NCI-H2107 (cell line): ENCODE measurements at places on chromosomes 1 and 21.

DNA sequence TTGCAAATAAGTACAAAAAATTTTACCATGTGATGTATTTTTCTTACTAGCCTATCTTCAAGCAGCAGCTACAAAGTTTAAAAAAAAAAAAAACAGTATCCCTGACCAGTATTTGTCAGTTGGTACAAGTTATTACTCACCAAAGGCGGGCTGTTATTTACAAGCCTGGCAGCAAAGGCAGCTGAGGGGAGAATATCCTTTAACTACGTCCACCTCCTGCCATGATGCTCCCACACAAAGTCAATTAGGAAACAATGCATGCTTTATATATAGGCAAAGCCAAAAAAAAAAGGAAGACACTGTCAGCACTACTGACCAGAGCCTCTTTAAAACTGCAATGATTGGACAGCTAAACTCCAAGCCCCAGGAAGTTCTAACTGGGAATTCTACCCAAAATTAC is 13.7 kb downstream of the PSMA5 start:
- no peak for DNase-seq

DNA sequence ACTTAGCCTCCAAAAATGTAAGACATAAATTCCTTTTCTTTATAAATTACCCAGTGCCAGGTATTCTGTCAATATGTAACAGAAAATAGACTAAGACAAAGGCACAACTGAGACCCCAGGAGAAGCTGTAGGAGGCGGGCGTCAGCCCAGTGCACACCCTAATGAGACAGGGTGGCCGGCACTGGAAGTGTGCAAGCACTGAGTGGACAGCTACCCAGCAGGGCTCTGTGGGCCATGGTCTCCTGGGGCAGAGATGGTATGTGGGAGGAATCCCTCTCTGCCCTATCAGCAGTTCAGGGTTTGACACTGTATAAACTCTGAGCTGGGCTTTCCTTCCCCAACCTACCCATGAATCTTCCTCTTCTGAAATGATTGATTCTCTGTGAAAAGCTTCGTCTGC is 139.5 kb downstream of the GLIS1 start:
- DNase-seq, result no peak

DNA sequence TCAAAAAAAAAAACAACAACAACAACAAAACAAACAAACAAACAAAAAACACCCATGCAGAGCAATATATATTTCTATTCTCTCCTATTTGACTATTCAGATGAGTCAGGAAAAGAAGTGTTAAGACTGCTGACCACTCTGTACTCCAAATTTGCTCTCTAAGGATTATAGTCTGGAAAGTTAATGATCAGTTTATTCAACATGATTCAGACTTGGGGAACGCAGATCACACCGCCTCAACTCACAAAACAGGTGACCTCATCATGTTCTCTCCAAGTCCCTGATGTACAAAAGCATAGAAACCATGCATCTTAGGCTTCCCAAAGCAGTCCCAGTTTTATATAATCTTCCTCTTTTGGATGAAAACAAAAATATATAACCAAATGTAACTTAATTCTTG is 51.9 kb upstream of the PRRC2C start:
- DNase-seq, result no peak

DNA sequence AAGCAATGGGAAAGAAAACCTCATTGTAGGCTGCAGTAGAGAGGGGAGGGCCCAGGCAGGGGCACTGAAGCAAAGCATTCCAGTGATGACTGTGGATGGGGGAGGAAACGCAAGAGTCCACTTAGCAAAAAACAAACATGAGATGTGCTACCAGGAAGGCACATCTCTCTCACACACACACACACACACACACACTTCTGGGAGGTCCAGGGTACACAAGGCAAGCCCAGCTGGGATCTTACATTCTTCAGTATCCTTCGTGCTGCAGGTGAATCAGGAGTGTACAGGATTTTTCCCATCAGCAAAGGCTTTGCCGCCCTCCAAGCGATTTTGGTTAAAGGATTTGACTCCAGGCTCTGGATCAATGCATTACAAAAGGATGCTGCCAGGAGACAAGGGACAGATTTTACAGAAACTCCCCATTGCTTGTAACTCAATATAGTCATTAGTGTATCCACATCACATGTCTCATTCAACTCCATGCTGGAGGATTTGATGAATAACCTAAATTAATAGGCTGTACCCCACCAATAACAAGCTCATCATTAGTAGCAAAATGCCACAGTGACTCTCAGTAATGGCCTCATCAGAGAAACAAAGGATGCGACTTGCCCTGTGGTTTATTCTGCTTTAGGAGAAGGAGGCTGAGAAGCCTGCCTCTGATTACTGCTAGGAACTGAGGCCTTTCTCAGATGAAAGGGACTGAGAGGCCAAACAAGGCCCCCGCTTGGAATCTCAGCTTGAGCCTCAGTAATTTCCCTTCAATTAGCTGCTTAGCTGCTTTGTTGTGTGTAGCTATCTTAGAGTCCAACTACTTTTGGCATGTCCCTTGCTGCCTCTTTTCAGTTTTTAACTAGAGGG is 41.6 kb downstream of the ABCA4 start:
- DNase-seq, result no peak

DNA sequence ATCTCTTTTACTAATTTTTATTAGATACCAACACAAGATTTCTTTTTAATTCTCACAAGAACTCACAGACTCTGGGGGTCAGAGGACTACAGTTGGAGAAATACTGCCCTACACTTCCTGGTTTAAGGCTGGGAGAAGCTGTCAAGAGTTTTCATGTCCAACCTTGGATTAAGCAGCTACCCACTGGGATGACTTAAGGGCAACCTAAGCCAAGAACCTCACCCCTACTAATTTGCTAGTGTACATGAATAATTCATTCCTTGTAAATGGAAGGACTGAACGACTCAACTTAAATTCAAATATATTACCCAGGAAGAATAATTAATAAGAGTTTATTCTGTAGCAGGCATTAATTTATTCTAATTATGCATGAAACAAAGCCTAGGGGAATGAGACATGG is 182.3 kb upstream of the C1orf105 start:
- no peak for DNase-seq

DNA sequence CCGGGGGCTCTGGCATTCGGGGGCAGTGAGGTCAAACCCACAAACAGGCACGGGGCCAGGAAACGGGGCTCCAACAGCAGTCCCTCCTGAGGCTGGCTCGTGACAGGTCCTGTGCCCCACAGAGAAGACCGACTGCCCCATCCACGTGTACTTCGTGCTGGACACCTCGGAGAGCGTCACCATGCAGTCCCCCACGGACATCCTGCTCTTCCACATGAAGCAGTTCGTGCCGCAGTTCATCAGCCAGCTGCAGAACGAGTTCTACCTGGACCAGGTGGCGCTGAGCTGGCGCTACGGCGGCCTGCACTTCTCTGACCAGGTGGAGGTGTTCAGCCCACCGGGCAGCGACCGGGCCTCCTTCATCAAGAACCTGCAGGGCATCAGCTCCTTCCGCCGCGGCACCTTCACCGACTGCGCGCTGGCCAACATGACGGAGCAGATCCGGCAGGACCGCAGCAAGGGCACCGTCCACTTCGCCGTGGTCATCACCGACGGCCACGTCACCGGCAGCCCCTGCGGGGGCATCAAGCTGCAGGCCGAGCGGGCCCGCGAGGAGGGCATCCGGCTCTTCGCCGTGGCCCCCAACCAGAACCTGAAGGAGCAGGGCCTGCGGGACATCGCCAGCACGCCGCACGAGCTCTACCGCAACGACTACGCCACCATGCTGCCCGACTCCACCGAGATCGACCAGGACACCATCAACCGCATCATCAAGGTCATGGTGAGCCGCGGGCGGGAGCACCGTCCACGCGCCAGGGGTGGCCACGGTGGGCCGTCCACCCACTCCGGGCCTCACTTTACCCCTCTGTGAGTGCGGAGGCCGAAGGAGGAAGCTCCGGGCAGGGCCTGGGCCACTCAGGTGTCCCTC is 14.2 kb downstream of the COL6A2 start:
- no peak for DNase-seq

- no peak for DNase-seq
Measured at GRCh38 chr1:55801481-55801880, 586.3 kb upstream of the USP24 start.

DNA sequence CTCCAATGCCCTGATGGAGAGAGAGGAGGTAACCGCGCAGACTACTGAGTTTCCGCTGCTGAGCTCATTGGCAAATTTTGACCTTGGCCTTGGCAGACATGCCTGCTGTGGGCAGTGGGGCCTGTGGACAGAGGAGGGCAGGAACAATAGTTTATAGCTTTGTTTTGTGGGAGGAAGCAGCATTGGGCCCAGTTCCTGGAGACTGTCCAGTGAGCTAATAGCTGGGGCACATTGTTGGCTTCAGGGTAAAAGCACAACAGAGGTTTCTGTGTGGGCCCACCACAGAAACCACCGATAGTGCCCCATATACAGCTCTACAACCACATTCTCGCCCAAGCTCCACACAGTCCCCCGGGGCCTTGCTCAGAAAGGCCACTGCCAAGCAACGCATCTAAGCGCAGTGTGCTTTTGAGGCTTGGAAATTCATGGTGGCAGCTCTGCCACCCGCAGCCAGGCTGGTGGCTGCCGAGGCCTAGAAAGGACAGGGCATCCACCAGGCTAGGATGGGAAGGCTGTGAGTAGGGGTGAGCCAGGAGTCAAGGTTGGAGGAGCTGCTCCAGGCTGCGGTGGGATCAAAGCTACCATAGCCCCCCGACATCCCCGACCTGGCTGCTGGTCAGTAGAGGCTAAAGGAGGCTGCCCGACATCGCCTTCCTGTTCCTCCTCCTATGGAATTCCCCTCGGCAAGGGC is 43.2 kb downstream of the NEK2 start:
- DNase-seq, result no peak

DNA sequence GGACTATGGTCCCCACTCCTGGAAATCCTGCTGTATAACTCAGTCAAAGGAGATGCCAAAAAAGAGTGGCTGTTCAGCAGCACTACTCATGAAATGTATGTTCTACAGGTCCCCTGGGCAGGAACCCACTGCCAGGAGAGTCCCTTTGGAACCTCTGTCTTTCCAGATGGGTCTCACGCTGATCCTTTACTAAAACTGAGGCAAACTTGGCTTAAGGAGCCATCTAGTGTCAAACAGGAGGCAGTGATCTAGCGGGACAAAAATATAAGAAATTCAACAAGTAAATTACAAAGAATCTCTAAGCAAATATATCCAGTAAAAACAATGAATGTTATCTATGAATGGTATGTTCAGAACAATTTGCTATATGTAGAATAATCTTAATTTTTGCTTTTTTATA is 80.5 kb upstream of the PRMT6 start:
- DNase-seq, result no peak

GRCh38 chr1:217253985-217254384 is 376.9 kb downstream of the GPATCH2 start:
- DNase-seq, result no peak

DNA sequence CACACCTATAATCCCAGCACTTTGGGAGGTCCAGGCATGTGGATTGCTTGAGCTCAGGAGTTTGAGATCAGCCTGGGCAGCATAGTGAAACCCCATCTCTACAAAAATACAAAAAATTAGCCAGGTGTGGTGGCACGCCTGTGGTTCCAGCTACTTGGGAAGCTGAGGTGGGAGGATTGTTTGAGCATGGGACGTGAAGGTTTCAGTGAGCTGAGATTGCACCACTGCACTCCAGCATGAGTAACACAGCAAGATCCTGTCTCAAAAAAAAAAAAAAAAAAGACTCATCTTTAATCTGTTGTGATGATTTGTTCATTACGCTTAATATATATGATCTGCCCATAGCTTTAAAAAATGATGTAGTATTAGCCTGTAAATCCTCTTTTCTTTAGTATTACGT is 44.0 kb downstream of the OR10J1 start:
- no peak for DNase-seq

DNA sequence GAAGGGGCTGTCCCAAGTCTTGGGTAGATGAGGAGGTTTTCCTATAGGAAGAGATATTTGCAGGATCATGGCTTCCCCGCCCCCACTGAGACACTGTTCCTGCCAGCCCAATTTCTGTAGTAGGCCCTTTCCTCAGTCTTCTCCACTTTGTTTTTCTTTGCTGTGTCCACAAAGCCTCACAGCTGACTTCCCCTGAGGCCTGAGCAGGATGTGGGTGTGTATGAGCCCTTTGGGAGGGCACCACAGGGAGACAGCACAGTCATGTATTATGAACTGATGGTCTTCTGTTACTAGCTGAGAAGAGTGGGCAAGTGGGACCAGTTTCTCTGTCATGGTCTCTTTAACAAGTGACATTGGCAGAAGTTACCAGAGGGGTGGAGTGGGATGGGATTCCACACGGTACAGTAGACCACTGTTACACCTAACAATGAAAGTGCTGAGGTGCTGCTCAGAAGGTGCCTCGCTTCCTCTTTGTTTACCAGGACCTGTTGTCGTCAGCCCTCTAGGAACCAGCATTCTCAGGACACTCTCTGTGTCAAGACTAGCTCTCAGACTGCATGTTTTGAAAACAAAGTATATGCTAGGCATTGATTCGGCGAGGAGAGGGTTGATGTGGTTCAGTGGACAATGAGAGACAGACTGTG is 253.8 kb upstream of the HOOK1 start:
- DNase-seq, result no peak

DNA sequence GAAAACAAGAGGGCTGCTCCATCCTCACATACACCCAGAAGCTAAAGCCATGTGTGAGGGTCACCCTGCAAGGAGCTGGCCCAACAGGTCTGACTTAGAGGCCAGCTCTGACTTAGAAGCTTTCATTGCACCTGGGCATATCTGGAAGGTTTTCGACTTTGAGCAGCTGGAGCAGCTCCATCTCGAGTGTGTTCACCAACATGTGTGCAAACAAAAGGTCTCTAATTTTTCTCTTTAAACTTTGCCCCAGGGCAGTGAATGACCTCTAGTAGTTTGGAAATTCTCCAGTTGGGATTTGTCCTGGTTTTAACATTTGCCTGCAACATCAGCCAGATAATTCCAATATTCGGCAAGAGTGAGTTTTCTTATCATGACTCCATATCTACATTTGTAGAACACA is 108.3 kb downstream of the TNR start:
- DNase-seq, result no peak

GRCh38 chr1:28104866-28105467 is 16.6 kb upstream of the EYA3 start:
- DNase-seq, result no peak

GRCh38 chr1:55304229-55304740 is 89.1 kb upstream of the USP24 start:
- no peak for DNase-seq

GRCh38 chr1:223462047-223462630 is 68.9 kb downstream of the CCDC185 start:
- DNase-seq, result no peak
